ENCODE measurements at places on chromosomes 5 and 9.
A peak's percentile ranks its signal among the peaks of the same experiment; 100 is the strongest.

- DNase-seq, result peak; percentile 49
Measured at GRCh38 chr9:134067904-134068743, at the start of gene BRD3. Gene BRD3, minus strand, starts transcription at chr9:134068026. Its CDS starts 14,549 bp downstream, at chr9:134053477.

- DNase-seq, result no peak
Measured at GRCh38 chr5:3352711-3353110, 242.9 kb upstream of the IRX1 start.

DNA sequence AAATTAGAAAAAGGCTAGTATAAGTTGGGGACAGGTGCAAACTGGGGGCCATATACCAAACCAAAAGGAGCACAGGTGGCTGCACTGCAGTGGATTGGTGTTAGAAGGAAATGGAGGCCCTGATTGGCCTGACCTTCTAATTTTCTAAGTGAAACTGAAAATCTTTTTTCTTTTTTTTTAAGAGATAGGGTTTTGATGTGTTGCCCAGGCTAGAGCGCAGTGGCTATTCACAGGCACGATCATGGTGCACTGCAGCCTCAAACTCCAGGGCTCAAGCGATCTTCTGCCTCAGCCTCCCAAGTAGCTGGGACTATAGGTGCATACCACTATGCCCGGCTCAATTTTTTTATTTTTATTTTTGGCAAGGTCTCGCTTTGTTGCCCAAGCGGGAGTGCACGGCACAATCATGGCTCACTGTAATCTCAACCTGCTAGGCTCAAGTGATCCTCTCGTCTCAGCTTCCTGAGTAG, 9.8 kb upstream of the CCDC69 start:
- DNase-seq, result no peak

DNA sequence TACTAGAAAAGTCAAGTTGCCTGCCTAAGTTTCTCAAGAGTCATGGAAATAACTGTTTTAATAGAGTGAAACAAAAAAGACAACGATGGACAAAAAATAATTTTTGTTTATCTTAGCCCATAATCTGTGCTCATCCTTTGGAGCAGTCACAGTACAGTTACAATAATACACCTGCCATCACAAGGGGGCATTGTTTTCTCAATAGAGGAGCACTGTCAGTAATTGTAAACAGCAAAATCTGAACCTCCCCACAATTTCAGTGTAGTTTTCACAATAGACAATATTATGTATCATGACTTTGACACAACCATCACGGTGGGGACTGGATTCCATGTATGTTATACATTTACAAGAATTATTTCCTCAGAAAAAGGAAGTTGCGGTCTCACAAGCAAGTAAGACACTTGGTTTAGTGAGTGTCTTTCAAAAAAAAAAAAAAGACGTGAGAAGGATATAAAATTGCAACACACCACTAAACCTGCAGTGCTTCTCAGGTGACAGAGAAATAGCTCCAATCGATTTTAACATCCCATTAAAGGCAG, 586.3 kb downstream of the PTPRD start:
- no peak for DNase-seq

DNA sequence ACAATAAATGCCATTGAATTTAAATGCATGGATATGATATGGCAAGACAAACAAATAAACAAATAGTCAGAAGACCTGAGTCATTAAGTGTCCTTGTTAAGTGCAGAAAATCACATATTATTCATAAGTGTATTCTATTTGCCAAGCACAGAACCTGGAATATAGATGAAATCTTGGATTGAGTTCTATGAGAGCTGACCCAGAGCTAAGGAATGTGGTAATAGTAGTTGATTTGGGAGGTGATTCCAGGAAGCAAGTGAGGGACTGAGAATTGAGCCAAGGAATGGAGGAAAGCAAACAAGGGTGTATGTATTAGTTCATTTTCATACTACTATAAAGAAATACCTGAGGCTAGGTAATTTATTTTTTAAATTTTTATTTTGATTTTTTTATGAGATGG, 208.9 kb downstream of the TRIM32 start:
- DNase-seq, result no peak

DNA sequence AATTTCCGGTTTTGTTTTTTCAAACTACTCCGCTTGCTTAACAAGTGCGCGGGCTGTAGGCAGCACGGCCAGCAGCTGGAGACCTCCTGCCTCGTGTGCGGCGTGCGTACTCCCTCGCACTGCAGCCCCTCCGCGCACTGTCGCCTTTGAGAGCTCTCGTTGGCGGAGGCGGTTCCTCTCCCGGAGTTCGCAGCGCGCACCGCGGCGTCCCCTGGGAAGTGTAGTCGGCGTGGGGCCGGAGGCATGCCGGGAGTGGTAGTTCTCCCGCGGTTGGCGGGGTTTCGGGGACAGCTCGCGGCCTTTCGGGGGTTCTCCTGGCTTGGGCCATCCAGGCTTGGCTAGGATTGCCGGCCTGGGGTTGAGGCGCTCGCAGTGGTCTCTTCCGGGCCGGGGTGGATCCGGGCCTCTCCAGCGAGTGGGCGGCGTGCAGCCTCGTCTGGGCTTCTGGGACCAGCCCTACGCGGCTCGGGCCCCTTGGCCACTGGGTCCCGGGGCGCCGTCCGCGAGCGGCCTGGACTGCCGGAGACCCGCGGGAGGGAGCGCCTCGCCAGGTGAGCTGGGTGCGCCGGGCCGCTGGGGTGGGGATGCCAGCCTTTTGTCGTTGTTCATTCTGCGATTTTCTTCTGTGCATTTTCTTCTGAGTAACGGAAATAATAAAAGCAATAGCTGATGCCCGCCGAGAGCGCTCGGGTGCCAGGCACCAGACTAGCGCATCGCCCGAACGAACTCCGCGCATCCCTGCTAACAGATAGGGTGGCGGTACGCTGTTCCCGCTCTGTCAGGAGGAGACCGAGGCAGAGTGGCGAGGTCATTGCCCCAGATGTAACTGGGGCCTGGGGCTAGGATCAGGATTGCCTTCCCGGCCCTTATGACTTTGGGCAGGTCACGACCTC, at the start of gene ZNF354C:
Gene ZNF354C (plus strand): TSS at position 258 of the 893 bp plus-strand sequence. CDS start 1,696 bp downstream, outside the sequence.
- DNase-seq, result no peak

- no peak for DNase-seq
Measured at GRCh38 chr5:13478831-13479465, 465.5 kb downstream of the DNAH5 start.

- DNase-seq, result no peak
Measured at GRCh38 chr9:138020120-138020794, 142.7 kb downstream of the CACNA1B start.

DNA sequence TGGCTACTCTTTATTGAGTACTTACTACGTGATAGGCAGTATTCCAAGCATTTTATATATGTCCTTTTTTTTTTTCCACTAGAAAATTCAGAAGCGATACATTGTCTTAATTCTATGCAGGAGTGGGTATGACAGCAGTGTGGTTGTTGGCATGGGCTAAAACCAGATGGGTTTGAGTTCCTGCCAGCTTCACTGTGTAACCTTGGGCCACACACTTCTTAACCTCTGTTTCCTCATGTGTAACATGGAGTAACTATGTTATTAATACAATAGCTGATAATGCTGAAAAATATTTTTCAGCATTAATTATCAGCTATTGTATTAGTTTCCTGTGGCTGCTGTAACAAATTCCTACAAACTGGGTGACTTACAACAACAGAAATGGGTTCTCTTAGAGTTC, 12.0 kb downstream of the SNX18 start:
- no peak for DNase-seq

DNA sequence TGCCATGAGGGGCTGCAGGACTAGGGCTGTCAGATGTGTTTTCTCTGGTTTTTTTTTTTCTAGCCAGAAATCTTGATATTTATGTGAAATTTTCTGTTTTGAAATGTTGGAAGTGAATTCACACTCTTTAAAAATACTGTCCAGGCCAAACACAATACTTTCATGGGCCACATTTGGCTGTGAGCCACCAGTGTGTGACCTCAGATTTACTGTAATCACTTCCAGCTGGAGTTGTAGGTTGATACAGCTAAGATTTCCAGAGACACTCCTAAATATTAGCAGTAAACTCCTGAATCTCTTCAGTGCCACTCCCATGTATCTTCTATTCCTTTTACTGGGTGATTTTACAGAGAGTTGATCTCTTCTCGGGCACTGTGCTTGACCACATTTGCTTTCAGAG, 92.2 kb upstream of the CKMT2 start:
- no peak for DNase-seq

GRCh38 chr9:8268881-8269280, 469.3 kb upstream of the DMAC1 start:
- DNase-seq, result no peak

DNA sequence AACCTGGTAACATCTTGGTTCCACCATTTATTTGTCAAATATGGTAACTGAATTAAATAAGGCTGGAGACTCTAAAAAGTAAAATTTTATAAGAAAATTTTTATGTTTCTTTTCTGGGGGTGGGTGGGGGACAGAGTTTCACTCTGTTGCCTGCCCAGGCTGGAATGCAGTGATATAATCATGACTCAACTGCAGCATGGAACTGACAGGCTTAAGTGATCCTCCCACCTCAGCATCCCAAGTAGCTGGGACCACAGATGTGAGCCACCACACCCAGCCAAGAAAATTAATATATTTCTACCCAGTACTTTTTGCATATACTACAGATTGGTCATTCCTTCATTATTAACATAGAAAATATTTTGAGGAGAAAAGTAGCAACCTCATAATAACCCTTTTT, 216.9 kb downstream of the DEPDC1B start:
- no peak for DNase-seq

DNA sequence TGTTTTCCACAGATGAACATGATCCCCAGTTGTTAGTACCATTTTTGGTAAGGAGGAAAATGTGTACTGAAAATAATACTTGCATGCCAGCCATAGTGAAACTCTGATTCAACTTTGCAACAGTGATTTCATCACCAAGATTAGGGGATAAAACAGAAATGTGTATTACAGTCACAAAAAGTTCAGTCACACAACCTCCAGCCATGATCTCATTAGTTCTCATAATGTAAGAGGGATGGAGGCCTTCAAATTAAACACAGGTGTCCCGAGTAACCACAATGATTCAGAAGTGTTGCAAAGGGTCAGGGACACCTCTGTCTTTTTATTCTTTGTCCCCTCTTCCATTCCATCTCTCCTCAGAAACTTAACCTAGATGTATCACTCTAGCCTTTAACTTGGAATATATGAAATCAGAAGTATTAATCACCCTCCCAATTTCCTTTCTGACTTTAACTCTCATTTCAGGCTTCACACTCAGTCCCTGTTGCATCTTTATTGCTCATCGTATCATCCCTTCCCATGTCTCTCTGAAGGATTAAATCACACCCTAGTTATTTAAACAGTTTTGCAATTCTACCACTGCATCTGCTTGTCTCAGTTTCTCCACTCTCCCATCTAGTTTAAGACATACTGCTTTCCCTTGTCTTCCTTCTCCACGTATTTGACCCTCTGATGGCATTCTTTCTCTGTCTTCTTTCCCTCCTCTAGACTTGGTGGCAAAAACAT, 291.2 kb downstream of the ADAMTS6 start:
- no peak for DNase-seq

DNA sequence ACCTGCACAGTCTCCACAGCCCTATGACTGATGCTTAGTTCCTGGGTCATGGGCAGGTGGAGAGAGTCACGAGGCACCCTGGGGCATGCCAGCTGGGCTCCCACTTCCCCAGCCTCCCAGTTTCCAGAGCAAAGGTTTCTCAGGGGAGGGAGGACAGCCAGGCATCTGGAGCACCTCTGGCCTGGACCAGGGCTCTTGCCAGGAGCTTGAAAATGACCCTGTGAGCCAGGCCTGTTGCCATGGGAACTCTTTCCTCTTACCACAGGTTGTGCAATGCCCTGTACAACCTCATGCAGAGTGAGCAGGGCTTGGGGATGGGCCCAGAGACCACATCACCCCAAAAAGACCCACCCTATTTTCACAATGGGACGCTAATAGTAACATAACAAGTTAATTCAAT, 113.1 kb downstream of the PSD2 start:
- no peak for DNase-seq

DNA sequence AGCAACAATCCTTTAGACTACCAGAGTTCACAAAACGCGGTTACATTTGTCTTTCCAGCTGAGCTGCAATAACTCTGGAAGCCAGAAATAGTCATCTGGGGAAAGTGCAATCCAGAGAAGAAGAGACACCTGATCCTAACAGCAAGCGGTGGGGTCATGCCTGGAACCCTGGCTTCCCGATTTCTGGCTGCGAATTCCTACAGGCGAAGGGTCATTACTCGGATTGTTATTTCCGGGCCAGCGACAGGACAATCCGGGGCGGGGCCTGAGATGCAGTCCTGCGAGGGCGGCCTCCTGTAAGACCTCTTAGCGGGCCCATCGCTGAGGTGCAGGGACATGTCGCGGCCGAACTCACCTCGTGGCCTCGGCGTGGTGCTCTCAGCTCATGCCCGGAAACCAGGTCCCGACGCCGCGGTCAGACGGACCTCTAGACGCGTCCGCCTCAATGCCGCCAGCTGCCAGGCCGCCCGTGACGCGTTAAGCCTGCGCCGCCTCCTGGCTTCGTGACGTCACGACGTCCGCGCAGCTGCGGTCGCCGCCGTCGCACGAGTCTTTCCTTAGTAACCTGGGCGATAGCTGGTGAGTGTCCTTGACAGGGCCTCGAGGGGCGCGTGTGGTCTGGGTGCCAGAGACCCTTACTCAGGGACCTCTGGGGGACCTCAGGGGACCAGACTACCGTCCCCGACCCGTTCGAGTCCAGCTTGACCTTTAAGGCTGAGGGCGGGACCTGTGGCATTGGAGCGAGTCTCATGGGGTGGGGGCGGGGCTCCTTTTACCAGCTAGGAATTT, at the start of the genes MRRF and RBM18:
Gene MRRF (plus strand): TSS at position 523 of the 789 bp plus-strand sequence. CDS start 6,010 bp downstream, outside the sequence.
Gene RBM18 (minus strand): TSS at position 481 of the 789 bp plus-strand sequence. CDS start 3,348 bp downstream, outside the sequence.
- peak; percentile 64 for DNase-seq

DNA sequence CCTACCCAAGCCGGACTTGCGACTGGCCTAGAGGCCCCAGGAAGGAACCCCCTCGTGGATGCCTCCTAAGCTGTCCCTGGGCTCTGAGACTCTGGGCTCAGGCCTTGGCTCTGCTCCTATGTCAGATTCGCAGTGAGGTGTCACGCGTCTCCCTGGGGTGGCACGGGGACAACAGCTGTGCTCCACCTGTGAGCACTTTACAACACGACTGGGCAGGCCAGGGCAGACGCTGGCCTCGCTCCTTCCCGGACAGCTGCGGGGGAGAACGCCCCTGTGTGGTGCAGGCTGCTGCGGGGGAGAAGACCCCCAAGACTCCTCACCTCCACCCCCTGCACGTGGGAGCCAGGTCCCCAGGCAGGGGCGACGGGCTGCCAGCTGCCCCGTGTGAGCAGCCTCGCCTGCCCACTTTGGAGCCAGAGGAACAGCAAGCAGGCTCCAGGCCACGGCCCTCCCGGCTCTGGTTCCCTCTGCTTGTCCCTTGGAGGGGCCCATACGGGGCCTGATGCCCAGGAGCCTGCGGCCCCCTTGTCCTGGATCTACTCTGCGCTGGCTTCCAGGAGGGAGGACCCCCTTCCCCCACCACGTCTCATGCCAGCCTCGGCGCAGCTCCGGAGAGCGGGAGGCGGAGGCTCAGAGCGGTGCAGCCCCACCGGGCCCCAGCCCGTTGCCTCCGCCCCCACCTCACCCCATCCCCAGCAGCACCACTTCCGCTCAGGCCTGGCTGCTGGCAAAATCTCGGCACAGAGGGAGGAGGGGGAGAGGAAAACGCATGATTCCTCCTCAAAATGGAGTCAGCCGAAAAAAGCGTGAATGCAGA, 36.0 kb downstream of the SARDH start:
- DNase-seq, result no peak

- no peak for DNase-seq
Measured at GRCh38 chr5:116572350-116573278, 2.0 kb downstream of the SEMA6A start.
